ENCODE measurements at places on chromosomes 1 and 21.

DNA sequence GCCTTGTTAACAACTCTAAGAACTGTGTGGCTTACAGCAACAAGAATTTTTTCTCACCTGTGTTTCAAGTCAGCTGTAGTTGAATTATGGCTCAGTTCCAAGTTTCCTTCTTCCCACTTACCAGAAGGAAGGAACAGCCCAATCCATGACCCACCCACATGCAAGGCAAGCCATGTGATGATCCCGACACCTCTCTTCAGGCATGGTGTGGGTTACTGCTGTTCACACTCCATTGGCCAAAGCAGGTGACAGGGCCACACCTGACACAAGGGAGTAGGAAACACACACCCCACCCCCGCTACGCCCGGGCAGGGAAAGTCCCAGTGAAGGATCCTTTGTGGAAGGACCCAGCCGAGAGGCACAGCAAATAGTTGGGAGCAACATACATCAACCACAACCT lies 36.3 kb downstream of the KCNJ15 start:
- peak; percentile 5 for DNase-seq

GRCh38 chr1:9207715-9208114 lies 26.9 kb upstream of the H6PD start:
- no peak for DNase-seq

GRCh38 chr1:25821630-25822091 lies 1.9 kb downstream of the MTFR1L start:
- no peak for DNase-seq

DNA sequence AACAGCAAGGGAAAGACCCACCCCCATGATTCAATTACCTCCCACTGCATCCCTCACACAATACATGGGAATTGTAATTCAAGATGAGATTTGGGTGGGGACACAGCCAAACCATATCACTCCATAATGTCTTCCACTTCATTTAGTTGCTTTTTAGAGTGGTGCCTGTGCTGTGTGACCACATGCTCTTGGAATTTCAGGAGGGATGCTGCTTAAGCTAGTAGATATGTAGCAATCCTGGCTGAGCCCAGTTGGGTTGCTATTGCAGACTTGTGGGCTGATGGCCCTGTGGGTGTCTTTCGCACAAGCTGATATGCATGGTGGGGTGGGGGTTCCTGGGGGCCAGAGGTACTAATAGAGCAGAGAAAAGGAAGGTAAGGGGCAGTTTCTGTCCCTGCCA lies 160.4 kb upstream of the SYT6 start:
- DNase-seq, result no peak

DNA sequence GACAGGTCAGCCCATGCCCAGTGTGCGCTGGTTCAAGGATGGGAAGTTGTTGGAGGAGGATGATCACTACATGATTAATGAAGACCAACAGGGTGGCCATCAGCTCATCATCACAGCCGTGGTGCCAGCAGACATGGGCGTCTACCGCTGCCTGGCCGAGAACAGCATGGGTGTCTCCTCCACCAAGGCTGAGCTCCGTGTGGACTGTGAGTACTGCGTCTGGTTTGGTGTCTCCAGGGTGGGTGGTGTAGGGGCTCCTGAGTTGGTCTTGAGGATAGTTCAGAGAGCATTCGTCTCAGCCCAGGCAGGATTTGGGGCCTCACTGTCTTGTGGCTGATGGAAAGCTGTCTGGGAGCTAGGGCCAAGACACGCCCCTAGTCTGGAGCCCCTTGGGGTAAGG lies 83.2 kb downstream of the TRIM11 start:
- DNase-seq, result no peak

GRCh38 chr21:35326677-35327076 lies 277.6 kb upstream of the RUNX1 start:
- no peak for DNase-seq

GRCh38 chr1:54225378-54225777 lies 25.4 kb downstream of the MRPL37 start:
- no peak for DNase-seq

DNA sequence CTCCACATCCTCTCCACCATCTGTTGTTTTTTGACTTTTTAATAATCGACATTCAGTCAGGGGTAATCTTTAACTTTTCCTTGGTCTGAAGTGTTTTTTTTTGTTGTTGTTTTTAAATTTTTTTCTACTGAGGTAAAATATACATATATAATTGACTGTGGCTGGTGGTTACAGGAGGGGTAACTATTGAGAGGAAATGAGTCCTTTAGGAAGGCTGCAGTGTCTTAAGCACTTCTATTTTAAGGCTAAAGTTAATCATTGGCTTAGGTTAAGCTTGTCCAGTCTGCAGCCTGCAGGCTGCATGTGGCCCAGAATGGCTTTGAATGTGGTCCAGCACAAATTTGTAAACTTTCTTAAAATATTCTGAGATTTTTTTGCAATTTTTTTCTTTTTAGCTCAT lies 172.5 kb downstream of the CTH start:
- no peak for DNase-seq

DNA sequence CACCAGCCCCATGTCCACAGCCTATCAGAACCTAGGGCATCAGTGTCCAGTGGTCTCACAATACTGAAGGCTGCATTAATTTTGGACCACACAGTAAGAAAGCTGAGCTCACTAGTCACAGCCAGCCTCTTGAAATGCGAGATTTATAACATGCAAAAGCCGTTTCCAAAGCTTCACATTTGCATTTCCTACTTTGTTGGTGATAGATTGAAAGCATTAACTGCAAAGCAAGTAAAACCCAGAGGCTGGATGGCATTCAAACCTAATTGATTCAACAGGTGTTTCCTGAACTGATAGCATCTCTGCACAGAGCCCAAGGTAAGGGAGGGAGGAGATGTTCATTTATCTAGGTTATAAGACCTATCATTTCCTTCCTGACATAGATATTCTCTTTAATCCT lies 410.1 kb downstream of the OMA1 start:
- DNase-seq, result no peak

GRCh38 chr1:53338423-53338822 lies 10.6 kb upstream of the LRP8 start:
- DNase-seq, result no peak

DNA sequence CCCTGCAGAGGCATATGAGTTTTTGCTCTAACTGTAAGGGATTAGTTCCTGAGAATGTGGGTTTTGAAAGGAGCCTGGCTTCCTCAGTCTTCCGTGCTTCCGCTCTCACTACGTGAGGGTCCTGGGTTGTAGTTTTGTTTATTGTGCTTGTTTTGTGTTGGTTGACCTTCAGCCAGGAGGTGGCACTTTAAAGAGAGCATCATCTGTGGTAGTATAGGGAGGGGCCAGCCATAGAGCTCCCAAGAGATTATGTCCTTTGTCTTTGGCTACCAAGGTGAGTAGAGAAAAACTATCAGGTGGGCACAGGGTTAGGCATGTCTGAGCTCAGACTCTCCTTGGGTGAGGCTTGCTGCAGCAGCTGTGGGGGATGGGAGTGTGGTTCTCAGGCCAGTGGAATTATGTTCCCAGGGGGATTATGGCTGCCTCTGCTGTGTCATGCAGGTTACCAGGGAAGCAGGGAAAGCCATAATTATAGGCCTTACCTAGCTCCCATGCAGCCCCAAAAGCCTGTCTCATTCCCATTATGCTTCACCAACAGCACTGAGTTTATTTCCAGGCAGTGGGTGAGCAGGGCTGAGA lies 23.5 kb downstream of the CYP4B1 start:
- peak; percentile 78 for DNase-seq

DNA sequence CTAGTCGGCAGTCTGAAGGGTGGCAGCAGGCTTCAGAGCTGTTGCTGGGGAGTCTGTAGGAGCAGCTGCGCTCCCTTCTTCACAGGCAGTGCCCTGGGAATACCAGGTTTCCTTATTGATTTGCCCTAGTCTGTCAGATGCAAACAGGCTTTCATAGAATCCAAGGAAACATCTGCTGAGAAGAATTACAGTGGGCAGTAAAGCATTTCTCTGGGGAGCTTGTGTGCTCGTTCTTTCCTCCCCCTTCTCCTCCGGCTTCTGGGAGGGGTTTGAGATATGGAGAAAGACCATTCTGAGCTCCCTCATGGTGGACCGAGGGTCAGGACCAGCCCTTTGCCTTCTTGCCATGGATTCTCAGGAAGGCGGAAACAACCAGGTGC lies 25.4 kb upstream of the PARP1 start:
- peak; percentile 92 for DNase-seq

GRCh38 chr21:45942755-45943629 lies 38.6 kb upstream of the COL6A1 start:
- DNase-seq, result no peak

DNA sequence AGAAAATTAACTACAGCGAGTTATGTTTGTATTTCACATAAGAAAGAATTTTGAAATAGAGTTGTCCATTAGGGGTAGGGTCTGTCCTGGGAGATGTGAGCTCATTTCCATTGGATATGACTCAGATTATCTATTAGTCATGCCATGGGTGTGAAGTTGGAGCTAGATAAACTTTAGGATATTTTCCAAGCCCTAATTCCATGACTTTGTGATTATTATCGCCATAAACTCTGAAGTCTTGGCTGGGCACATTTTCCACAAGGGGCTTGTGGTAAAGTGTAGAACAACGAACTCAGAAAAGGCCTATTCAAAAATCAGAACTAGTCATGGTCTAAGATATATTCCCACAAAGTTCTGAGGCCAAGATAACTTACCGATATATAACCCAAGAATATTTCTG lies 396.6 kb downstream of the DPYD start:
- DNase-seq, result no peak

GRCh38 chr1:20152599-20152930 lies 13.4 kb downstream of the PLA2G2F start:
- no peak for DNase-seq

DNA sequence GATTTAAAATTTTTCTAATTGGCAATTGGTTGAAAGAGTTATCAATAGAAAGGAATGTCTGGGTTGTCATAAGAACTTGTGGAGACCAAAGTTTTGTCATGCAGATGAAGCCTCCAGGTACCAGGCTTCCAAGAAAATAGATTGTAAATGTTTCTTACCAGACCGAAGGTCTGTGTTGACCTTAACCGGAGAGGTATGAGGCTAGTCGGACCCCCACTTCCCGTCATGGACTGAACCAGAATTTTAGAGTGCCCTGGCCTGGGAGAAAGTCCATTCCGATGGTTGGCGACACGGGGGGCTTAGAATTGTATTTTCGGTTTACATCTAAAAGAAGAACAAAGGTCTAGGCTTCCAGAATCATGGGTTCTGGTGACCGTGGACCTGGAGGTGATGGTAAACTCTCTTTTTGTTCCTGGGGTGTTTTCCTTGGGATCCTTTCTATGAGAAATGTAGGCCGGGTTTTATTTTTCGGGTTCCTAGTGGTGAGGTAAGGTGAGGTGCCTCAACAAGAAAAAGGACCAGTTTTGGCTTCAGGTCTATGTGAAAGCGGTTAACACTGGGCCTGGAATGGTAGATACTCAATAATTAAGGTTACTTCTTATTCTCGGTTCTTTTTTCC lies 405 bp upstream of the UHMK1 start:
- no peak for DNase-seq

DNA sequence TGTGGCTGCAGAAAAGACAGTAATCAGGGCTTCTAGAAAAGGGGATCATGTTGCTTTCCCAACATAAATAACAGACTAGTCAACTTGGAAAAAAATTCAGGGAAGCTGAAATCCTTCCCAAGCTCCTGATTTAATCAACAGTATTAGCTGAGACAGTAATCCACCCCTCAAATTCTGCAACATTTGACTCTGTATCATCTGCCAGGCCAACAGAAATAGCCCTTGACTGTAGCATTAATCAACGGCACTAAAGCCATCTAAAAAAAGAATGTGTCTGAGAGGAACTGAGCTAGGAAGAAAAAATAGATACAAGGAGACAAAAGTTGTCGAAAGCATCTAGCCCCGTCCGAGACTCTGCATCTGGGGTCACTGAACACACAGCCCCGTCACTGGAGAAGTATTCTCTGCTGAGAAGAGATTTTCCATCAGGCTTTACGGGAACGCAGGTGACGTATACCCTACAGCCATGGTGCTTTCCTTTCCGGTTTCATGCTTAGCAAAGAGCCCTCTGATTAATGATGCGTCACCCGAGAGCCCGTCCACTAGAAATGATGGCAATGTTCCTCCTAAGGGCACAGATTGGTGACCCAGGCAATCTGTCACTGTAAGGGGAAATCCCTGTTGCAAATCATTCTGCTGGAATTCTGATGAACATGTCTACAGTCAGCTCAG lies 42.1 kb upstream of the TP53BP2 start:
- DNase-seq, result peak; percentile 55
